ENCODE measurements at places on chromosomes 3 and 15. TPM values are rescaled to one million over a fixed set of nuclear protein-coding genes. Genes with fewer than 3 reads are reported as not detected.
A peak's percentile ranks its signal among the peaks of the same experiment; 100 is the strongest.

UBA7 gene
- total RNA-seq: 21.8 TPM

CLSTN2 gene
- 0.13 TPM for total RNA-seq

GOLGA6B gene
- not detected for total RNA-seq

TMEM39A gene
- total RNA-seq: 34.3 TPM

LYZL4 gene
- not detected for total RNA-seq

TYRO3 gene
- total RNA-seq: 9.2 TPM

FRG2C gene
- total RNA-seq: not detected

GAP43 gene
- total RNA-seq: 0.45 TPM

PAK6 gene
- not detected for total RNA-seq

GRCh38 chr15:67415181-67415580, 105.8 kb upstream of the C15orf61 start:
- no peak for DNase-seq

GRCh38 chr3:27638594-27638993, 83.5 kb downstream of the EOMES start:
- DNase-seq: no peak

GRCh38 chr3:15289661-15290060, 42.7 kb downstream of the SH3BP5 start:
- no peak for DNase-seq

DNA sequence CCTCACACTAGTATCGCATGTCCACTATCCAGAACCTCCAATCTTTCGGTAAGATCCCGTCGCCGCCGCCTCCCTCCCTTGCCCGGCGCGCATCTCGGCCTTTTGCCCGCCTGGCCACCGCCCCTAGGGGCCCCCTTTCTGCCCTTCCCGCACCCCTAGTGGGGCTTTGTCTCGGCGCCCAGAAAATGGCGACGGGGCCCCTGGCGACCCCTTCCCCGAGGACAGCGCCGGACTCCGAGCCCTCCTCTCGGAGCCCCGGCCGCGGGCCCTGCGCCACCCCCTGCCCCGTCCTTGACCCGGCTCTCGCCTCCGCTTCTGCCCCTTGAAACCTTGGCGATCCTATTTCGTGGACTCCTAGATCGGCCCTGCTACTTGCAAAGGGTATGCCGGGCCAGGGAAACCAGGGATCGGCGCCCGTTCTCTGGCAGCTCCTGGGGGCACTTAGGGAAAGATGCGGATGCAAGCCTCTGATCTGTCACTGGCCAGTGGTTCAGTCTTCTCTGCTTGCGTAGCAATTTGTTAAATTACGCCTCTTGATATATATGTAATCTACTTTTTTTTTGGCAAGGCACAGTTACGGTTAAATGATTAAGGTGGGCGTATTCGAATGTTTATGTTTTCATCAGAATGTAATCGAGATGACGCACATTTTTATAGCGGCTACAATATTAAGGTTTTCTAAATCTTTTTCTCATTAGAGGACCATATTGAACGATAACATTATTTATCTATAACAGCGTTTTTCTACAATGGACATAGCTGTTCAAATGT, 603 bp downstream of the EIF1B start:
- DNase-seq: peak; percentile 32

- DNase-seq: no peak
These were observed 43.7 kb upstream of the CD47 start for GRCh38 chr3:108134555-108134880.

- DNase-seq: no peak
These were observed 98.1 kb downstream of the SEMA5B start for GRCh38 chr3:122929188-122930062.

- no peak for DNase-seq
These were observed 88.6 kb downstream of the P3H2 start for GRCh38 chr3:190031887-190032752.

- DNase-seq: peak; percentile 67
These were observed 33.8 kb downstream of the CPNE4 start for GRCh38 chr3:132001036-132001435.

DNA sequence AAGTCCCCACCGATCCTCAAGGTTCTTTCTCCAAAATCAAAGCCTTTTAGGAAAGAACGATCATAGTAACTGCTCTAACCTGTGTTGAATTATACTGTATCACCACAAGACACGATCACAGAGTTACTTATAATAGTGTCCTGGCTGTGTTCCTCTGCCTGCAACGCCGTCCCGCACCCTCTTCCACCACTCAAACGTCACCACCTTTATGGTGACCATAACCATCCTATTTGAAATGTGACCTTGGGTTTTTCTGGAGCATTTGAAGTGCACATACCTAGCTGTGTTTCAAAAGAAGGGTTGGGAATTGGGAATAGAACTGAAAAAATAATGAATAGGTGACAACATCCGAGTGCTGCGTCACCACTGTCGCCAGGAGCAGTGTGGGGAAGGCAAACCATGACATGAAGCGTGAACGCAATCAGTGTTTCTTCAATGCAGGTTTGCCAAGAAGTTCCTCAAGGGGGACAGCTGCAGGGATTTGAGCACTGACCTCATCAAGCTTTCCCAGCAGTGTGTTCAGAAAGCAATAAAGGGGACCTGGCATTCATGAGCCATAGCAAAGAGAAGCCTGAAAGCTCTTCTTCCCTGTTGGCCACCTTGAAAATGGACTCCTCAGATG, 769 bp upstream of the SELENOS start:
- peak; percentile 52 for DNase-seq

DNA sequence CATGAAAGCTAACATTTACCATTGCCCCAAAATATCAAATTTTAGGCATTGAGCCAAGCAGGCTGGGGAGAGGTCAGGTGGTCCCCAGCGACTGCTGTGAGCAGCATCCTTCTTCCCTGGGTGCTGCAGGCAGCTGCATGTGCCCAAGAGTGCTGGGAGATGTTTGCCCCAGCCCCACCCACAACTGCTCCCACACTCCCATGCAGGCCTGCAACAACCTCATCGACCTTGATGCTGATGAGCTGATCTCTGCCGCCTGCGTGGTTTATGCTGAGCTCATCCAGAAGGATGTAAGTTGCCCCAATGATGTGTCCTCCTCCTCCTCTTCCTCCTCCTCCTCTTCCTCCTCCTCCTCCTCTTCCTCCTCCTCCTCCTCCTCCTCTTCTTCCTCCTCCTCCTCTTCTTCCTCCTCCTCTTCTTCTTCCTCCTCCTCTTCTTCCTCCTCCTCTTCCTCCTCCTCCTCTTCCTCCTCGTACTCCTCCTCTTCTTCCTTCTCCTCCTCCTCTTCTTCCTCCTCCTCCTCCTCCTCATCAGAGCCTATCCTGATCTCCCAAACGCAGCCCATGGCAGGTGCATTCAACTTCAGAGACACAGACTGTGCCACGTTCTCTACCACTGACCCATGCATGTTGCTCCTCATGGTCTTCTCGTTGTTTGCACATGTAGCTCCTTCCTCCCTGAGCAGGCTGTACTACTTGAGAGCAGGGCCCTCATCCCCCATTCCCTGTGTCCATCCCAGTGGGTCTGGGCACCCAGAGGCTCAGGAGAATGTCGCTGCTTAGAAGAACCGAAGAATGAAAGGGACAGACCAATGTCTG, 15.1 kb downstream of the TBC1D21 start:
- no peak for DNase-seq

GRCh38 chr3:61928776-61929314, 367.5 kb downstream of the PTPRG start:
- DNase-seq: no peak

GRCh38 chr15:74213858-74214284, 11.3 kb upstream of the STRA6 start:
- DNase-seq: no peak

- peak; percentile 65 for DNase-seq
These were observed 5.9 kb downstream of the CDCP1 start for GRCh38 chr3:45140141-45140769.

DNA sequence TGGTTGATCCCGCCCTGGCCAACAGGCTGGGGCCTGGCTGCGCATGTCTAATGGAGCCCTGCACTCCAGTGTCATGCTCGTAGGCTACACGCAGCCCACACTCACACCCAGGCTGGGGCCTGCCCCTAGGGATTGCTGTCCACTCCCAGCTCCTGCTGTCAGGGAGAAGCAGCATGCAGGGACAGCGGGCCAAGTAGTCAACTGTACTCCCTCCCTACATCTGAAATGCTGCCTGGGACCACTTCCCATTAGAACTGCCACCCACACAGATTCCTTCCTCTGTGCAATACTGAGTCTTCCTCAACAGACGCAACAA, 16.1 kb downstream of the ALS2CL start:
- no peak for DNase-seq

- DNase-seq: peak; percentile 79
These were observed 65.5 kb downstream of the CORO2B start for GRCh38 chr15:68644083-68644904.

GRCh38 chr3:98734306-98734705, 28.8 kb upstream of the ST3GAL6 start:
- no peak for DNase-seq

- no peak for DNase-seq
These were observed 35.2 kb upstream of the SMAD3 start for GRCh38 chr15:67030036-67030762.

GRCh38 chr3:109432833-109433232, 95.5 kb upstream of the DPPA4 start:
- no peak for DNase-seq

DNA sequence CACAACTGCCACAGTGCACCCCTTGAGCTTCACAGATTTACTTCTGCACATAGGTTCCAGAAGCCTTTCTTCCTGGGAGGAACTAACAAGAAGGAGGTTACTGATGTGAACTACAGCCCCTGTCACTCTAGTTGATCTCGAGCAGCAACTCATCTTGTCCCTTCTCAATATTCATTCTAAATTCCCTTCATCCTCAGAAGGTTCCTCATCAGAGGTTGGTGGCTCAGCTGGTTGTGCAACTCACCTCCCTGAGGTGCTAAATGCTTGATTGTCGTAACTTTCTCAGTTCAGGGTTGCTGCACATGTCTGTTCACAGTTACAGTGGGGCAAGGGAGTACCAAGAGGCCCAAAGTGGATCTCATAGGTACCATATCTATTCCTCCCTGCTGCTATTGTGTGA, 5.7 kb upstream of the A4GNT start:
- DNase-seq: no peak

DNA sequence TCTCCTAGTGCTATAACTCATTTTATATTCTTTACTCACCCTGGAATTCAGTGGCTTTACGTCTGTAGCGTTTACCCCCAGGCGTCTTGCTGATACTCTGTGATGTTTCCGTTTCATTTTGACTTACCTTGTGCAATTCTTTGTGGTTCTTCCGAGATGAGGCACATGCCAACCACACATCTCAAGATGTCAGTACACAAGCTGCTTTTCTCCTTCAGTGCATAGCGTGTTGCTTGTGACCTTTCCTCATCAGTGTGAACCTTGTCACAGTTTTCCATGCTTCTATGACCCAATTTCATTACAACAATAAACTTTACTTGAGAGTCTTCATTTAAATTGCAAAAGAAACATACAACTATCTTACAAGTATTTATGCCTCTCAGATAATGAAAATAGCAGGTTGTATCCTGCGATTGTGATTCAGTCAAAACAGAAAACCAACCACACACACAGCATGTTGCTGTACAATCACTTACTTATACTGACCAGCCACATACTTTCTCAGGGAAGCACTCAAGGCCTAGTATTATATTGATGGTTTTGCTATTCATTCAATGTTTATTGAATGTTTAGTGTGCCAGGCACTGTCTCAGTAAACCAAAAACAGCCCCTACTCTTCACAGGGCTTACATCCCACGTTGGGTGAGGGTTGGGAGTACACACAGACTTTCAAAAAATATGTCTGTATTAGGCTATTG, 4.6 kb upstream of the TBL1XR1 start:
- DNase-seq: no peak

GRCh38 chr3:67937498-67938118, 283.2 kb upstream of the SUCLG2 start:
- DNase-seq: peak; percentile 17

- no peak for DNase-seq
These were observed 120.8 kb downstream of the ARPP21 start for GRCh38 chr3:35760146-35760545.

- DNase-seq: no peak
These were observed 184.3 kb upstream of the PPP2R3A start for GRCh38 chr3:135781026-135781815.

- DNase-seq: peak; percentile 87
These were observed 203.7 kb downstream of the SLC9A9 start for GRCh38 chr3:143644370-143645089.
